Activated CD8-positive, alpha-beta memory T cell treated with anti-CD3 and anti-CD28 coated beads for 48 hours (primary cell): ENCODE measurements at places on chromosomes 16 and 17.

DNA sequence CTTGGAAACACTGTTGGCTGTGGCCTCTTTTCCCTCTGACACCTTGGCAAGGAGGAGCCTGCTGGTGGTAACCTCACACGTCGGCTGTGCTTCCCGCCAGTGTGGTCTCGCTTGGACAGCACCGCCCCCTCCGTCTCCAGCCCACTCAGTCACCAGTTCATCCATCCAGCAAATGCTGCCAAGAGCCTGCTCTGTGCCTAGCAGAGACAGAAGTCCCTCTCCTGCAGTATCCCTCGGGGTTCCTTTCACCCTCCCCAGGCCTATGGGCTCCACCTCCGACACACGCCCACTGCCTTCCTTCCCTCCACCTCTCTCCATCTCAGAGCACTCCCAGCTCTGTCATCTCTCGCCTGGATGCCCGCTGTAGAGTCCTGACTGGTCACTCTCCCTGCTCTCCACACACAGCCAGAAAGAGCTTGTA lies 12.3 kb downstream of the CACNG4 start:
- DNase-seq, result no peak

DNA sequence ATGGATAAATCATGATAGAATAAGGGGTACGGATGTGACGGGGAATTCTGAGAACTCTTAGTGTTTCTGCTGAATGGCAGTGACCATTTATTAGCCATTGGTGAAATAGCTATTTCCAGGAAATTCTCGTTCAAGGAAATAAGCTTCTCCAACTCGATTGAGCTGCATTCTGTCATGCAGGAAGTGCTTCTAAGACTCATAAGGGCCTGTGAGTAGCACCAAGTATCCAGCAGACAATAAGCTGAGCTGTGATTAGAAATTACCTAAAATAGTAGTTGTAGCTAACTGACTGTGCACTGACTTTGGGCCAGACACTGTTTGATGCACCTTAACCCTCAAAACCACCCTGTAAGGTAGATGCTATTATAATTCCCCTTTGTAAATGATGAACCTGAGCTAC lies 107.8 kb upstream of the IRX5 start:
- no peak for DNase-seq

- no peak for DNase-seq
These were observed 19.1 kb downstream of the ITPRIPL2 start for GRCh38 chr16:19132898-19133297.

DNA sequence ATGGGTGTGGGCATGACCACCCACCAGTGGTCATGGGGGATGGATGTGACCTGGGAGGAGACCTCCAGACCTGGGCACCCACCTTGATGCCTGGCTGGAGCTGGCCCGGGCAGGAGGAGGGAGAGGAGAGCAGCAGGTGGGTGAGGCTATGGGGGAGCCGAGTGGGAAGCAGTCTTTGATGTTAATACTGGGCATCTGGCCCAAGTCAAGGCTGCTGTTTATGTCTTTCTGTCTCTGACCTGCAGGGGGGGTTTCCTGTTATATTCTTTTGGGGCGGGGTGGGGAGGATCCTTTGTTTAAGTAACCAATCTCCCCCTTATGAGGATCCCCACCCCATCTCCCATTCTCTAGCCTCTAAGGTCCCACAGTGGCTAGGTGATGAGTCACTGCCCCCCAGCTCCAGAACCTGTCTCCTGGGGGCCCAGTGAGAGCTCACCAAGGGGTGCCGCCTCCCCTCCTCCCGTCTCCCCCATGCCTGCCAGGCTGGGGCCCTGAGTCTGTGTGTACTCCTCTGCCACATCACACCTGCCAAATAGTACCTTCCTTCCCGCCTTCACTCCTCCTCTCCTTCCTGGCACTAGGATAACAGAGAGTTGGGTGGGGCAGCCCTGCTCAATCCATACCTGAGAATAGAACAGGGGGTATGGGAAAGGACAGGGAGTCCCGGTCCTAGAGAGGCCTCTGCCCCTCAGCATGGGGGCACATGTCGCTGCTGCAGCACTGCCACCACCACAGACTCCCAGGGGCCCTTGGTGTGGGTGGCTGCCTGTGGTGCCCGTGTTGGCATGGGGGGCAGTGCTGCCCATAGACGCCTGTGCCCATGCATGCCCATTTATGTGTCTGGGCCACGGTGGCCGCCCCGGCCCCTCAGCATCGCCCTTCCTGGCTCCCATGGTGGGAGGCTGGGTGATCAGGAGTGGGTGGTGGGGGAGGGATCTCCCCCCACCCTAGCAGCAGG lies 7.3 kb downstream of the THRA start:
- no peak for DNase-seq

- no peak for DNase-seq
These were observed 7.5 kb downstream of the CCL4 start for GRCh38 chr17:36111068-36111490.

- DNase-seq, result no peak
These were observed 34.8 kb downstream of the PEMT start for GRCh38 chr17:17556671-17557070.

DNA sequence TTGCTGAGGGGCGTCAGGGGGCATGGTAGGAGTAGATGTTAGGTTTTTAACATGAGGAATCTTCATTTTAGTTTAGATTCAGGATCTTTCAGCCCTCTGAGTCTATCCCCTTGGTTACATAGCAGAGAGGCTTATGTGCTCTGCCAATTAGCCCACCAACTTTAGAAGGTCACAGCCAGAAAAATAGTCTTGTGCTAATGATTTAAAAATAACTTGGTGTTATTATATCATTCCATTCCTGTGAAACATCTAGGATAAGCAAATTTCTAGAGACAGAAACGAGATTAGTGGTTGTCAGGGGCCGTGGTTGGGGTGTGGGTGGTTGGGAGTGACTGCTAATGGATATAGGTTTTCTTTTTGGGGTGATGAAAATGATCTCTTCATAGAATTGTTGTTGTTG lies 183.7 kb downstream of the SNX29 start:
- DNase-seq, result no peak
